ENCODE measurements at places on chromosomes 5 and 9.

DNA sequence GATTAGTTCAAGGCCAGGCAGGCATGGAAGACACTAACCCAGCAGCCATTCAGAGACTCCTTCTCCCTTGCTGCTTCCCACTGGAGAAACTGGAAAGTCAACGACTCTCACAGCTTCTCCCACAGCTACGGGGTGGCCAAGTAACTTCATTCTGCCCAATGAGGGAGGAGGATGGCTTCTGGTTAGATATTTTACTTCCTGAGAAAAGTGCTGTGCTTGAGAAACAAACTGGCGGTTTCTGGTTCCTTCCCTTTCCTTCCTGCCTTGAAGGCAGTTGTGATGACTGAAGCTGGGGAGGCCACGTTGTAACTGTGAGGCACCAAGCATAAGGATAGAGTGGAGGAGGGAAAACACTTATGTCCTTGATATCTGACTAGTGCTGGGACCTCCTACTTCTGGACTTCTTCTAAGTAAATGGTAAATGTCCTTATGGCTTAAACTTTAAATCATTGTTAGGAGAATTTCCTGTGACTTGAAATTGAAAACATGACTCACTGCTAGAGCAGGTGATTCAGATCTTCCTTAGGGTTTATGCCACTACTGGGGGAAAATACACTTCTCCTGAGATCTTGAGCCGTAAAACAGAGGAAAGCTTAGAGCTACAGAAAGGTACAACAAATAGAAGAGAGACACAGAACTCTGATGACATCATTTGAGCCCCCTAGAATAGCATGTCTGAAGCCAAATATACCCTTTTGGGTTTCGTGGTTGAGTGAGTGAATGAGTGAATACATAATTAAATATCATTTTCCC is 3.1 kb upstream of the GNPDA1 start:
- DNase-seq = peak; percentile 48

- DNase-seq = no peak
These were observed 64.9 kb downstream of the SUSD1 start for GRCh38 chr9:112110094-112110776.

GRCh38 chr9:107261106-107261505 is 22.0 kb upstream of the RAD23B start:
- DNase-seq = no peak

DNA sequence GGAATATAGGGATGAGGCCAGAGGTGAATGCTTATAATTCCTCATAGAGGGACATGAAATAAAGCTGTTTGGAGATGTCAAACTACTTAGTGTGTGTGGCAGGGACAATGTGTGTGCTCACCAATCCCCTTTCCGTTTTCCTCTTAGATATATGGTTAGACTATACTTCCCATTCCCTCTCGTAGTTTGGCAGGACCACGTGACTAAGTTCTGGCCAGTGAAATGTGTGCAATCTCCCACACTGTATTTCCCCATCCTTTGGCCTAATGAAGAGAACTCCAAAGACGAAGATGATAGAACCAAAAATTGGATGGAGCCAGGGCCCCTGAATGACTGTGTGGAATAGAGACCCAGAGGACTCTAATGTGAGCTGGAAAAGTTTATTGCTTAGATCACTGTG is 233.4 kb upstream of the KLF4 start:
- DNase-seq = no peak

- DNase-seq = no peak
These were observed 30.0 kb downstream of the GLIS3 start for GRCh38 chr9:4269872-4270271.

DNA sequence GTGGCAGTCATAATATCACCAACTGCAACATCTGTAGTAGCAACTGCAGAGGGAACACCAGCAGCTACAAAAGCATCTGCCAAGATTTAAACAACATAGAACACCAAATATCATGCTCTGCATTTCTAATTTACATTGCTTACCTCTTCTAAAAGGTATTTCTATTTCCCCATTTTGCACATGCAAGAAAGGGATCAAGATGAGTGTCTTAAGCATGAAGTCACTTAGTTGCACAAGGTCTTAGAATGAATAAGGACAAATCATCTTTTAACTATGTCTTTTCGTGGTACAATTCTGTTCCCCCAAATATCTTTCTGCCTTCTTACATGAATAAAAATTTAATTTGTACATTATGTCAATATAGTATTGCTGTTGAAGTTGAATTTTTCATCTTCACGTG is 1746.4 kb downstream of the EFNA5 start:
- DNase-seq = no peak

DNA sequence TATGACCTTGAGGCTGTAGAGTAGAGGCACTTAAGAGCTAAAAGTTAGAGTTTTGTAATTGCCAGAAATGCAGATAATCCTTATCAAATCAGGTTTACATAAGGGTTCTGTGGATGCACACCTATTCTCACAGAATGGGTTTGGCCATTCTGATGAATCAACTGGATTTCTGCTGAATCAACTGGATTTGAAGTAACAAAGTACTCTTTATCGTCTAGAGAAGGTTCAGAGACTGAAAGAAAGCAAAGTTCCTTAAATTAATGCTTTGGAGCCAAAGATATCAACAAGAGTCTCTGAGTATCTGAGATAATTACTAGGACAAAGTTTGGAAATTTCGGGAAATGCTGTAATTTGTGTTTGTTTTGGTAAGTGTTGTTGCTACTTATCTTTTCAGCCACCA is 669.6 kb upstream of the ZNF608 start:
- no peak for DNase-seq

GRCh38 chr5:80978772-80979317 is 18.7 kb downstream of the RASGRF2 start:
- no peak for DNase-seq

- no peak for DNase-seq
These were observed 2.7 kb downstream of the CSF2 start for GRCh38 chr5:132076202-132076830.

- no peak for DNase-seq
These were observed 134.2 kb downstream of the ADAMTS2 start for GRCh38 chr5:179211068-179211467.

DNA sequence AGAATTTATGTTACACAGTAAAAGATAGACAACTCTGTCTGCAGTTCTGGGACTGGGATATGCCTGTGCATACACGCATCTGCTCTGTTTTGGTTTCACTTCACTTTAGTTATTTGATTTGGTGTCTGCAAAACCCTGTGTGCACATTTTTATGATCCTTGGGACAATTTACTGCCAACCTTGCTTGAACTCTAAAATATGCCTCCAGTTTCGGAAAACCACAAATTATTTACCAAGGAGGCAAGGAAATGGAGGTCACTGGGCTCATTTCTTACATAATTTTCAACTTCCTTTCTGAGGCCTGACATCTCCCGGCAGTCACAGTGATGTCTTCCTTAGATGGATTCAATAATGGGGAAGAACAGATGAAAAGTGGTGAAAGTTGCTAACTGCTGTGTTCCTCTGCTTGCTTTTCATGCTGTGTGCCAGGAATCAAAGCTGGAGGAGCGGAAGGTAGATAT is 61.2 kb upstream of the TAF11L2 start:
- DNase-seq = no peak

GRCh38 chr9:12968093-12968492 is 193.3 kb downstream of the LURAP1L start:
- no peak for DNase-seq

- DNase-seq = no peak
These were observed 451.4 kb downstream of the KDM4C start for GRCh38 chr9:7209016-7209715.

- DNase-seq = no peak
These were observed 489.4 kb downstream of the ZNF608 start for GRCh38 chr5:124257048-124257447.

DNA sequence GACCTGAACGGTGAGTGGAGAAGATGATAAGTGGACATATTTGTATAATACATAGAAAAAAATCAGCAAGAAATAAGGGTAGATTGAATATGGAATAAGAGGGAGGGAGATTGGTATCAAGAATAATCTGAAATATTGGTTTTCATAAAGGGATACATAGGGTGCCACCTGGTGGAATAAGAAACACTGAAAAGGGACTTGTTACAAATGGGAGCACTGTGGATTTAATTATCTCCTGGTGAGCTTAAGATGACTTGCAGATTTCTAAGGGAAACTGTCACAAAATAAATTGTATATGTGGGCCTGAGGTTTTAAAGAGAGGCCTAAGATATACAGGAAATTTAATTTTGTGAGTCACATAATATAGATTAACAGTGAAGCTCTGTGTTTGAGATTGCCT is 1403.5 kb upstream of the CDH18 start:
- DNase-seq = no peak

- no peak for DNase-seq
These were observed 32.0 kb upstream of the EXOC3 start for GRCh38 chr5:410911-411517.

- DNase-seq = no peak
These were observed 1.6 kb downstream of the NPR3 start for GRCh38 chr5:32712481-32713360.

GRCh38 chr5:15420201-15420600 is 79.8 kb upstream of the FBXL7 start:
- no peak for DNase-seq

GRCh38 chr9:89635816-89636215 is 31.0 kb downstream of the GADD45G start:
- no peak for DNase-seq

DNA sequence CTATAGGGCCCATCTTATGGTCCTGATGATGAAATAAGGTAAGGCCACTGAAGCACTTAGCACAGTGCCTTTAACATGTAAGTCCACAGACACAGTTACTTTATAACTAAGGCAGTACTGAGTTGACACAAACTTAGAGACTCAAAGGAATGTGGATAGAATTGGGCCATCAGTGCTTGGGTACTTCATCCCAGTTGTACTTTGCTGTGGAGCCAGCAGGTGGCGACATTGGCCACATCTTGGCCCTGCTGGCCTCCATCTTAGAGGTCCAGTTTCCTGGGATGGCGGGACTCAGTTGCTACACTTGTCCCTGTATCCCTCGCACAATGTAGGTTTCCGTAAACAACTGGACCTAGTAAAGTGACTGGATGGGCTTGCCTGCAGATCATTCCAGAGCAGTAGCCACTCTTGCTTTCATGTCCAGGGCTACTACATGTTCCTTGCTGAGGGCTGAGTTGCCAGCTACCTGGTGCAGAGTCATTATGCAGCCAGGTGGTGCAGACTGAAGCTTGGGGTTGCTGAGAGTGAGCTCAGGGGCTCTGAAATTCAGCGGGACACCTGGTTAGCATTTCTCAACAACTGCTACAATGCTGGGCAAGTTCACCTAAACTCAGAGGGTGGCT is 10.6 kb downstream of the MTAP start:
- peak; percentile 9 for DNase-seq

DNA sequence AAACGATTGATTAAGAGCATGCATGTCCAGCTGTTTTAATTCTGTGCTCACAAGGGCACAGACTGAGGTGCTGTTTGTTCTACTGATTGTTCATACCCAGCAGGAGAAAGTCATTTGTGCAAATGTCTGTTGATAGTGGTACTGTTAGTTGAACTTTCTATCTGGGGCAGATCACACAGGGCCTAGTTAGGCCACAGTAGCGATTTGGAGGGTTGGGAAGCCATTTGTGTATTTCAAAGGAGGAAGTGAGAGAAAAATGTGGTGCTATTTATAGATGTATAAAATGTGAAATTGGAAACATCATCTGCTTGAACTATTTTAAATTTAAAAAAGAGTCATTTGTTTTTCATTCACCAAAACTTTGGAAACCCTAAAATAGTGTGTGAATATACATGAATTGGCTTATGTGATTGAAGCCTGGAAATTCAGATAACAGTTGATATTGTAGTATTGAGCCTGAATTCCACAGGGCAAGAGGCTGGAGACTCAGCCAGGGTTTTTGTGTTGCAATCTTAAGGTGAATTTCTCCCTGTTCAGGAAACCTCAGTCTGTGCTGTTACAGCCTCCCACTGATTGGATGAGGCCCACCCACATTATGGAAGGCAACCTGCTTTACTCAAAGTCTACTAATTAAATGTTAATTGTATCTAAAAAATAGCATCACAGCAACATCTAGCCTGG is 162.0 kb upstream of the CDKN2B start:
- DNase-seq = no peak

GRCh38 chr5:172640822-172641358 is at the start of gene NEURL1B:
TSS of gene NEURL1B (plus strand) at chr5:172641263. CDS start at chr5:172641407, 144 bp downstream.
- peak; percentile 70 for DNase-seq

DNA sequence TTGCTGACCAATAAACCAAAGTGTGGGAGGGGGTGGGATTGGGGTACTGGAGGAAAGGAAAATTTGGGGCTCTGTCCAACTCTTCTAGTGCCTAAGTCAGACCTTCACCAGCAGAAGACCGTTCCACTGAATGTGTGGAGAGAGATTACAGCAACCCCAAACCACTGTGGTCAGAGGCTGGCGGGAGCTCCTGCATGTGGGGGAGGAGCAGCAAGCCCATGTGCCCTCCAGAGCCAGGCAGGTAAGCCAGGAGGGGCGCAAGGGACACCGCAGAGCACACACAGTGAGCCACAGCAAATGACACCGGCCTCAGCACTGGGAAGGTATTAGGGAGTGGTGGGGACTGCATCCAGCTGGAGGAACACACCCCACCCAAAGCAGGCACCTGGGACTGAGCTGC is 62.9 kb downstream of the SMIM23 start:
- no peak for DNase-seq

GRCh38 chr5:36733183-36733582 is 126.8 kb downstream of the SLC1A3 start:
- DNase-seq = no peak

- peak; percentile 79 for DNase-seq
These were observed 76.9 kb upstream of the MINAR2 start for GRCh38 chr5:129670957-129671500.

GRCh38 chr9:135743546-135744332 is 41.8 kb downstream of the KCNT1 start:
- DNase-seq = no peak

GRCh38 chr5:134554319-134555222 is 29.1 kb downstream of the JADE2 start:
- DNase-seq = peak; percentile 70

DNA sequence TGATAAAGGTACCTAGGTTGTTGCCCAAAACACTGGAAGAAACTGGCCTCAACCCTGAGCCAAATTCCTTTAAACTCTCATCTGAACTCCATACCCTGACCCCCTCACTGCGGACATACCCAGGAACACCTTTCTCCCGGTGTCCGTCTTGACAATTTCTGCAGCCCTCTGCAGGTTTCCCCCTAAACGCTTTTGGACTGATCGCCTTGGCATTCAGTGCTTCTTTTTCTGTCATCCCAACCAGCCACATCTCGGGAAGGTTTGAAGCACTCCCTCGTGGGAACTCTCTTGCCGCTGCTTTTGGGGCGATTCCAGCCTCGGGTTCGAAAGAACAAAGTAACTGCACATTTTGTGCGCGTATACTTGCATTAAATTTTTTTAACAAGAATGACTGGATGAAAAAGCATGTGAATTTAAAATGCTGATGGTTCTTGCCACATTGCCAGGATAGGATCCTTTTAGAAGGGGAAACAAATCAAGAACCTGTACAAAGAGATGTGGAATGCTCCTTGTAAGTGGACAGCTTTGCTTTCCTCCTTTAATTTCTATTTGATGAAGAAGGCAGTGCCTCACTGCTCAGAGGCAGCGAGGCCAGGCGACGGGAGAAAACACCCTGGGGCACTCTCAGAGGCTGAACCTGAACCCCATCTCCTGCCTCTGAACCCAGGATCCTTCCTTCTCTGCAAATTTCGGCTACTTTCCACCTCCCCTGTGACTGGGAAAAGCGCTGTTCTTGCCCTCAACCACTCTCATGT is 615 bp downstream of the PSMD5 start:
- DNase-seq = no peak

GRCh38 chr9:133861086-133861485 is 122.9 kb upstream of the SARDH start:
- DNase-seq = no peak

GRCh38 chr5:150551066-150551465 is 43.1 kb downstream of the NDST1 start:
- DNase-seq = no peak
